ENCODE measurements at places on chromosomes 12 and 14.

- DNase-seq, result no peak
Observed at GRCh38 chr14:91858536-91859275, 8.6 kb downstream of the TC2N start.

DNA sequence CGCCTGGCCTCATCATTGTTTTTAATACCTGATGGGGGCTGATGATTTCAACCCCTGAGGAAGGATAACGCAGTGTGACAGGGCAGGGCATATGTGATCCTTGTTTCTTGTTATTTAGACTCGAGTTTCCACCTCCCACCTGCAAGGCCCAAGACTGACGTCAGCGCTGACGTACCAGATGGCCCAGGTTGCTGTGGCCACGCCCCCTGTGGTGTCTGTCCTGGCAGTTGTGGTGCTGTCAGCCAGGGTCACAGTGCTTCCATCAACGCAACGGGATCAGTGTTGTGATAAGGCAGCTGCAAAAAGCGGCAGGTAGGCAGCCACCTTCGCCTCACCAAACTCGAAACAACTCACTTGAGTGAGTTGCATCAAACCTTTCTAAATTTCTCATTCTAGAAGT, 18.4 kb downstream of the DDX51 start:
- DNase-seq, result no peak

- no peak for DNase-seq
Observed at GRCh38 chr12:52442600-52443061, 8.5 kb upstream of the KRT75 start.

DNA sequence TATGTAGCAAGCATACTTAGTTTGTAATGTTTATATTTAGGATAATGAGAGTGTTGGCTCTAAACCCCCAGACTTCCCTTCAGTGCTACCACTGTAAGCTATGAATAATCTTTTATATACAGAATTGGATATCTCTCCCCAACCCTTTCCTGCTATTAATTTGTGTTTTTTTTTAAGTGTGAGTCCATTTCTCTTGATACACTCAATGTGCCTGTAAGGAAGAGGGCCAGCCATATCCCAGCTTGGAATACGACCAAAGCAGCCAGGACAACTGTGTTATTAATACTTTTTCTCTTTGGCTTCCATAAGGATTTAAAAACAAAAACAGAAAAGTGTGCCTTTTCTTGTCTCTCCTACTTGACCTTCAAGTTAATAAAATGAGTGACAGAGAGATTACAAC, 116.7 kb downstream of the SNAPC1 start:
- no peak for DNase-seq

GRCh38 chr12:92356425-92356824, 210.8 kb upstream of the BTG1 start:
- no peak for DNase-seq

DNA sequence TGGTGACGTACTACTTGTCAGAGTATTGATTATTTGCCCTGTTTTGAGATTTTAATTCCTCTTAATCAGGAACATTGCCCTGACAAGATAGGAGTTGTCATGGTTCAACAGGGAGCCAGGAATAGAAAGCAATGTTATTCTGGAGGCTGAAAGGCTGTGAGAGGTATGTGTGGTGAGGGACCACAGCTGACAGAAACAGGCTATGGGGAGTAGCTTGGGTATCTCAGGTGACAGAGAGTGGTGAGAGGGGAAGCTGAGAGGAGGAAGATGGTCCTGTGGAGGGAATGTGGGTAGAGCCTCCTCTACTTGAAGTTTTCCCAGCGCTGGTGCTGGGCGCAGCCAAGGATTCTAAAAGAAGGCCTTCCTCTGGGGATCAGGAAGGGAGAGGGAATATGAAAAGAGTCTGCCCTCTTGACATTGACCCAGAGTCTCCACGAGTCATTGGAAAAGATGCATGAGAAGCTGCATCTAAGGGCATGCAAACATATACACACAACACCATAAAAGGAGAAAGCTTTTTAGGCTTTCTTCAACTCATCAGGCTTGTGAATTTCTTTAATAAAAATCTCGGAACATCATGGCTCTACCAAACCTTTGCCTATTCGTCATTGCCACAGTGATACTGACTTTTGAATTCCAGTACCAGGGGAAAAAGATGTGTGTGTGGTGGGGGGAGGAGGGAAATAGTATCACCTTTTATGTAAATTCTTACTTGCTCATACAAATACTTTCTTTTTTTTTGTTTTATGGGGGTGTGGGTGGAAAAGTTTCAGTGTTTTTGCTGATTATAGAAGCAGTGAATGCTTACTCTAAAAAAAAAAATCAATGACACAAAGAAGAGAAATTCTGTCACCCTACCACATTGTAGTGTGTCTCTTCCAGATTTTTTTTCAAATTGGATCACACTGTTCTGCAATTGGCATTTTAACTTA, 39.9 kb upstream of the DHRS7 start:
- DNase-seq, result no peak

GRCh38 chr14:36091096-36091495, 85.4 kb downstream of the PTCSC3 start:
- DNase-seq, result no peak

- DNase-seq, result no peak
Observed at GRCh38 chr12:127179176-127179575, 1087.8 kb upstream of the TMEM132C start.

DNA sequence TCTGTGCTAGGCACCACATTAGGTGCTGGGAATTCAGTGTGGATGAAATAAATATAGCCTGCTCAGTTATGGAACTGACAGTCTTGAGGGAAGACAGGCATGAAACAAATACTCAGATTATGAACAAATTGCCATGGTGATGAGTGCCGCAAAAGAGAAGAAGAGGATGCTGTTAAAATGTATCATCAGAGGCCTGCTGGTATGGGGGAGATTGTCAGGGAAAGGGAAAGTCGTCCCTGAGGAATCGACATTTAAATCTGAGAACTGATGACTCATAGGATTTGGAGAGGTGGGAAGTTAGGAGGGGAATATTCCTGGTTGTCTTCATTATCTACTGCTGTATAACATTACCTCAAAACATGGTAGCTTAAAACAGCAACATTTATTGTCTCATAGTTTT, 42.0 kb downstream of the PPP1R36 start:
- DNase-seq, result no peak

- no peak for DNase-seq
Observed at GRCh38 chr14:61671082-61671481, 24.2 kb upstream of the HIF1A start.

GRCh38 chr14:95533391-95533821, 1.4 kb upstream of the GLRX5 start:
- DNase-seq, result peak; percentile 61

DNA sequence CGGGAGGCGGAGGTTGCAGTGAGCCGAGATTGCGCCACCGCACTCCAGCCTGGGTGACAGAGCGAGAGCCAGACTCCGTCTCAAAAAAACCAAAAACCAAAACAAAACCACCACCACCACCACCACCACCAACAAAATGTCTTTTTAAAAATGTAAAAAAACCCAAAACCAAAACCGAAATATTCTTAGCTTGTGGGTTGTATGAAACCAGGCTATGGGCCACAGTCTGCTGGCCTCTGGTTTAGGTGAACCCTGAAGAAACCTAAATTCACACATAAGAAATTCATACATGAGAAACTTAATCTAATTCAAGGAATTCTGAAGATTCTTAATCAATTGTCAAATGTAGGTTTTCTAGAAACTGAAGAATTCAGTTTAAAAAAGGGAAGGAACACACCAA, 37.6 kb downstream of the INSM2 start:
- no peak for DNase-seq

GRCh38 chr12:57166971-57167371, 19.6 kb upstream of the LRP1-AS start:
- no peak for DNase-seq

DNA sequence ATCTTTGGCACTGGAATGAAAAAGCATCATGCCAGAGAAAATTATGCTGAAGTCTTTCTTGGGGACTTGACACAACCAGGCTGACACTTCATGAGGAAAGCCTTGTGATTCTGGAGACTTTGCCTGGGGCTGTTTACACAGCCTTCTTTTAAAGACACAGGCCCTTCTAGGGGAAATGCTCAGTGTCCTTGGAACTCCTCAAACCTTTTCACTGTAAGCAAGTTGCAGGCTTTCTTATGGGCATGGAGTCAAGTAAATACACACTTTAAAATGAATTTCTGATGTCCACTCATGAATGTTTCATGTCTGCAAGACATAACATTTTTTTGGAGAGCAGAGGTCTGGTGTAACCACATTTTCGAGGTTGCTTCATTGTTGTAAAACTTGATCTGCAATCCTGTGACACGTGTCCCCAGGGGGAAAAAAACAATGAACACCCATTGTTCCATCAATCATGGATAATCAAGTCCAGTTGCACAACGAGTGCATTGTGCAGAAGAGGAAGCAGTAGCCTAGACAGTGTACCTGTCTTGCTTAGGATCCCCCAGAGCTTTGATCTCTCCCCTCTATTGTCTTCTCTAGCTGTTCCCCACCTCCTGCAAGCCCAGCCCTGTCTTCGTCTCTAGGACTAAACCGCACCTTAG, 155.1 kb upstream of the PRICKLE1 start:
- DNase-seq, result no peak

GRCh38 chr12:1579651-1580435, 14.5 kb downstream of the FBXL14 start:
- DNase-seq, result no peak

DNA sequence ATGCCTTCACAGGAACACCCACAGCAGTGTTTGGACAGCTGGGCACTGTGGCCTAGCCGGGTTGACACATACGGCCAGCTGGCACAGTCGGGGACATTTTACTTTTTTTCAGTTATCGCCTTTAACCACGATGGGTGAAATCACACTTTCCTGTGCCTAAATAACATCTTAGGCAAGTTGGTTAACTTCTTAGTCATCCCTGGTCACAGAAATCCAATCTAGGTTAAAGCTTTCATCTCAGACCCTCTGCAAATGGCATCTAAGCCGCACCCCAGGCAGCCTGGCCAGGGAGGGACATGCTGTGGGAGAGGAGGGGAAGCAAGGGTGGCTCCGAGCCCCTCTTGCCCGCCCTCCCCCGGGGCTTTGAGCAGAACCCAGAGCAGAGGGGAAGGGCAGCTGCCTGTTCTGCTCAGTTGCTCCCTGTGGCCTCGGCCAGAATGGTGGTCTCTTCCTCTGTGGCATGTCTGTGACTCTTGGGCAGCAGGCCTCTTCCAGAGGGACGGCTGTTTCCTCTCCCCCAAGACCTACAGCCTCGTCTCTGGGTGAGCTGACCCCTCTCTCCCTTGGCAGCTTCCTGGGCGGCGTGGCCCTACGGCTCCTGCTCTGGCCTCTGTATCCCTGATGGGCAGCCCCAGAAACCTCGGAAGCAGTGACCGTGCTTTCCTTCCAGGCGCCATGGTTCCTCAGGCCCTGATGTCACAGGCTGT, 85.4 kb upstream of the DYNC1H1 start:
- DNase-seq, result no peak

DNA sequence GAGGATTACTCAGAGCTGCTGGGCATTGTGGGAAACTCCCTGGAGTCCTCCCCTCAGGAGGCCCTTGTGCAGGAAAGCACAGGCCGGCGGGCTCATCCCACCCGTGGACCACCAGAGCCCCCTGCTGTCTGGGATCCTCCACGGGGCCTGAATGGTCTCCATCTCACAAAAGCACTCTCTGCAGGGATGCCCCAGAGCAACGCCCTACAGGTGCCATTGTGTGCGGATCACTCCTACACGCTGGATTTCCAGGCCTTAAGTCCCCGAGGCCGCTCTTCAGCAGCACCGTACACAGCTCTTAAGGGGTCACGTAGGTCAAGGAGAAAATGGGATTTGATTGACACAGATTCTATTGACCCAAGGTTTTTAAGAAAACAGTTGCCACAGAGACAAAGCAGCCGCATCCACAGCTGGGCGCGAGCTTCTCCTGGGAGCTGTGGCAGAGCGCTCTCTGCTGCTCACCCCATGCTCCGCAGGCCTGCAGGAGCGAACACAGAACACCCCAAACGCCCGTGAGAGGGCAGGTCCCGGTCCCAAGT, 36.7 kb upstream of the RIMBP2 start:
- no peak for DNase-seq

- DNase-seq, result no peak
Observed at GRCh38 chr12:32183650-32184049, 77.0 kb downstream of the BICD1 start.

GRCh38 chr14:65228956-65229747, 126.8 kb upstream of the MAX start:
- DNase-seq, result no peak

- DNase-seq, result no peak
Observed at GRCh38 chr12:117686911-117687377, 281.8 kb downstream of the KSR2 start.

DNA sequence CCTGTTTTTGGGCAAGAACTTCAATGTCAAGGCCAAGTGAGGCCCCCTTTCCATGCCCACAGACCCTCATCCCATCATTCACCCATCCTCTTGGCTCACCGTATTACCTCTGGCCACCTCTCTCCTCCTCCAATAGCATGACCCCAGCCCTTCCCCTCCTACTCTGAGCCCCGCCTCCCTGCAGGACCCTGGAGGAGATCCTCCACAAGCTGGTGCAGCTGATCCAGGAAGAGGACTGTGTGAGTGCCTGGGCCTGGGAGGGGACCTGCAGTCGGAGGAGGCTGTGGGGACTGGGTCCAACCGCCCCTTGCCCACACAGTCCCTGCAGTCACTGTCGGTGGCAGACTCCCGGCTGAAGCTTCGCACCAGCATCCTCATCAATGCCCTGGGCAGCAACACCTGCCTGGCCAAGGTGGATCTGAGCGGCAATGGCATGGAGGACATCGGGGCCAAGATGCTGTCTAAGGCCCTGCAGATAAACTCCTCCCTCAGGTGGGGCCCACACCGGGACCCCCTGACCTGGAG, 7.2 kb downstream of the CARMIL3 start:
- DNase-seq, result no peak

DNA sequence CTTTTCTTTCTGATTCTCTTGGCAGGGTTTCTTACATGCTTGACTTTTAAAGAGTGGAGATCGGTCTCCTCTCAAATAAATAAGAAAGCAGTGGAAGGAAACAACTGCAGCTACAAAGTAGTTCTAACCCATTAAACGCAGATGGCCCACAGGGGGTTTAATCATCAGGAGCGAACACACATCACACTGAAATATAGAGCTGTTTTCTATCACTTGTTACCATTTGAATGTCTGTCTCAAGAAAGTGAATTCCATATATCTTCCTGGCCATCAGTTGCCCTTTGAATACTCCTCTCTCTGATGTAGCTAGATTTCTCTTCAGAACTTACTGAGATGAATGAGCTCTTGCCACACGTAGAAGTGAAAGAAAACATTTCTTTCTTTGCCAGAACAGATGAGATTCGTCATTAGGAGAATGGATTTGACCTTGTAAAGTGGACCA, 29.1 kb downstream of the ALX1 start:
- DNase-seq, result no peak

- no peak for DNase-seq
Observed at GRCh38 chr14:101922866-101923265, 41.5 kb upstream of the DYNC1H1 start.

DNA sequence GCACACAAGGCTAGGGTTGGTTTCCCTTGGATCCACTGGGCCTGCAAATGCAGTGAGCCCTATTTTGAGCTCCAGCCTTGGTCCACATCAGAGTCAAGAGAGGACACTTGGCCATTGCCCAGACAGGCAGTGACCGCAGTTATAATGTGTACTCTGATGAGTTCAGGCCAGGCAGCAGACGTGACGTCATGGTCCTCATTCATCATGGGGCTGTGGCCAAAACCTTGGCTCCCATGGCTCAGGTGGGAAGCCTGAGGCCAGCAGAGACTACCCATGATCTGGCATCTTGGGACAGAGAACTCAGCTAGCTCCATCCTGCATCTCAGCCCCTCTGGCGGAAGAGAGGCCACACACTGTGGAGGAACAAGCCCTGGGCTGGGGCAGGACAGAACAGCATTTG, 16.4 kb downstream of the TMEM63C start:
- DNase-seq, result no peak

- DNase-seq, result no peak
Observed at GRCh38 chr14:101241807-101242278, 319.5 kb upstream of the DIO3 start.
